GM12891 (cell line): ENCODE measurements at places on chromosomes 2 and 18.

GRCh38 chr2:208999911-209000310, 423.9 kb upstream of the MAP2 start:
- DNase-seq: no peak

GRCh38 chr2:136828162-136828561, 62.8 kb downstream of the THSD7B start:
- no peak for DNase-seq

DNA sequence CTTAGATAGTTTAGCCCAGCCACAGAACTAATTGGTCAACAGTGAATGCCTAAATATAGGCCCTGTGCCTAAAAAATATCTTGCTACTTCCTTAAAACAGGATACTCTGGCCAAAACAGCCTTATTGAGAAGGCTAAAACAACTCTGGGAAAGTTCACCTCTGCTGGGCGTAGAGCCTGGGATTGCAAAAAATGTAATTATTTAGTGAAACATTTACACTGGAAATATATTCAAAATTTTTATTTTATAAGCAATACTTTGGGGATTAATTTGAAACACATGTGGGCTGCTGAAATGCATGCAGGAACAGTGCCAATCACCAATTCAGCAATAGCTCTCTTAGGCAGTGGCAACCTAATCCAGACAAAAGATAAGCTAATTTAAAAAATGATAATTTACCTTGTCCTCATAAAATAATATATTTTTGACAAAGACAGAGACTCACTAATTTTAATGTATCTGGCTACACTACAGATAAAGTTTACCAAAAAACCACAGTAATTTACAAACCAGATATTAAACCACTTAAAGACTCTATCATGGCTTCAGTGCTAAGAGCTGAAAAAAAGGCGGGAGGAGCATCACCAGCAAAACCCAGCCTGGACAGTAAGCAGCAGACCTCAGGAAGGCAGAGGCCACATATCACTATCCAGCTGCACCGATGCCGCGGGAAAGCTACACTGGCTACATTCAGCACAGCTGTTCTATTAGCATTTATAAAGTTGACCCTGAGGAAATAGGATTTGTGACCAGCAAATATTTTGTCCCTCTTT, 18.5 kb downstream of the TRAK2 start:
- DNase-seq: no peak

- DNase-seq: no peak
Measured at GRCh38 chr2:172454404-172455120, 27.2 kb downstream of the ITGA6 start.

DNA sequence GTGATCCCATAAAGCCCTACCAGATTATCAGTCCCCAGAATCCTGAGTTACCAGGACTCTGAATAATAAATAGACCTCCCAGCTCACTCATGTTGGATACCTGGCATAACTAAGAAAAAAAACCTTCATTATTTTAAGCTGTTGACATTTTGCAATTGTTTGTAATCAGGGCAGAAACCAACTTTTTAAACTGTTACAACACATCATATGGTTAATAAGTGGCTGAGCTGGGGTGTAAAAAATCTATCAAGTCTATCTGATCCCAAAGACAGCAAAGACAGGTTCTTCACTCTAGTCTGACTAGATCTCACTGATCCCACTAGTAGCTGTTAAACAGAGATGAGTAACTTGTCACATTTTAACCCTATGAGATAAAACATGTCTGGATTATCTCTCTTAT, 370.3 kb downstream of the RIT2 start:
- no peak for DNase-seq

- no peak for DNase-seq
Measured at GRCh38 chr2:130382313-130382917, 26.6 kb downstream of the PTPN18 start.

GRCh38 chr18:22723221-22723620, 209.9 kb upstream of the RBBP8 start:
- no peak for DNase-seq

DNA sequence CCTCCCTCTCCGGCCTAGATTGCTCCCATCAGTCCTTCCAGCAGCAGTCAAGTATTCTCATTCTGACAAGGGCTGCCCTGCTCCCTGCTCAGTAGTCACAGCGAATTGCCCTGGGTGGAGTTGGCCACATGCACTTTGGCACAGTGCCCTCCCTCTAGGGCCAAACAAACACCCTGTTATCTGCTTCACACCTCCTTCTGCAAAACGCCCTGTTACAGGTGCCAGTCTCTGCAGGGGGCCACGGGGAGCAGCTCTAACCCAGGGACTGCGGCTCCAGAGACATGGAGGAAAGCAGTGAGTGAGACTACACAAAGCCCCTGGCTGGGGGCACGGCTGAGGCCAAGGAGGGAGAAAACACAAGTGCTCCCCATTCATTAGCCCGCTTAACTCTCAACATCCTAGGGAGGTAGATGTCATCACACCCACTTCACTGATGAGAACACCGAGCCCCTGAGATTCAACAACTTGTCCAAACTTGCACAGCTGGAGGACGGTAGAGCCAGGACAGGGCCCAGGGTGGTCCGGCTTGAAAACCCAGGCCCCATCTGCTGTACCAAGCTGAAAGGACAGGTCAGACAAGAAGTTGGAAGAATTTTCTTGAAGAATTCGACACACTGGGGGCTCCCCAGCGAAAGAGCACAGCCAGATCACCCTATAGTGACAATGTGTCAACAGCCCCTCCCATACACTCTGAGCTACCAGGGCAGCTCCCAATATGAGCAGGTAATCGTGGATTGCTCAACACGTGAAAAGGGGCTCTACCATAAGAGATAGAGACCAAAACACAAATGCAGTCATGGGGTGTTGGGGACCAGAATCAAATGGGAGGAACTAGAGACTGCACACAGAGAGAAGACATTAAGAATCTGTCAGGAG, 8.7 kb upstream of the TFCP2L1 start:
- no peak for DNase-seq

GRCh38 chr18:10226971-10227370, 227.5 kb upstream of the APCDD1 start:
- DNase-seq: no peak

GRCh38 chr2:183186296-183186695, 62.1 kb downstream of the NUP35 start:
- no peak for DNase-seq

DNA sequence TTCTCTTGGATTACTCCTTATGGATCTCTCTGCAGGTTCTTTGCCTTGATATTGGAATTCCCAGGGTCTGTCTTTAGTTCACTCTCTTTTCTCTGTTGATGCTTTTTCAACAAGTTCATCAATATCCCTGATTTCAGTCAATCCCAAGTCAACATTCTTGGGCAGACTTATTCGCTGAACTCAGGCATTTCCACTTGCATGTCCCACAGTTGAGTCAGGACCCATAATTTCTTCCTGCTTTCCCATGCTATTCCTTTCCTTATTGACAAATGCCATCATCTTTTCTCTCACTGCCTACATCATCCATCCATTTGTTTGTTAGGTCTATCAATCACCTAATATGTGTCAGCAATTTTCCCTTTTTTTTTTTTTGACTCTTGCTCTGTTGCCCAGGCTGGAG, 11.6 kb downstream of the GPD2 start:
- DNase-seq: no peak
